ENCODE measurements at places on chromosomes 6 and 20. TPM values are rescaled to one million over a fixed set of nuclear protein-coding genes. Genes with fewer than 3 reads are reported as not detected.

- peak; percentile 93 for DNase-seq
These were observed 143.5 kb upstream of the AFDN start for GRCh38 chr6:167683028-167683862.

DNA sequence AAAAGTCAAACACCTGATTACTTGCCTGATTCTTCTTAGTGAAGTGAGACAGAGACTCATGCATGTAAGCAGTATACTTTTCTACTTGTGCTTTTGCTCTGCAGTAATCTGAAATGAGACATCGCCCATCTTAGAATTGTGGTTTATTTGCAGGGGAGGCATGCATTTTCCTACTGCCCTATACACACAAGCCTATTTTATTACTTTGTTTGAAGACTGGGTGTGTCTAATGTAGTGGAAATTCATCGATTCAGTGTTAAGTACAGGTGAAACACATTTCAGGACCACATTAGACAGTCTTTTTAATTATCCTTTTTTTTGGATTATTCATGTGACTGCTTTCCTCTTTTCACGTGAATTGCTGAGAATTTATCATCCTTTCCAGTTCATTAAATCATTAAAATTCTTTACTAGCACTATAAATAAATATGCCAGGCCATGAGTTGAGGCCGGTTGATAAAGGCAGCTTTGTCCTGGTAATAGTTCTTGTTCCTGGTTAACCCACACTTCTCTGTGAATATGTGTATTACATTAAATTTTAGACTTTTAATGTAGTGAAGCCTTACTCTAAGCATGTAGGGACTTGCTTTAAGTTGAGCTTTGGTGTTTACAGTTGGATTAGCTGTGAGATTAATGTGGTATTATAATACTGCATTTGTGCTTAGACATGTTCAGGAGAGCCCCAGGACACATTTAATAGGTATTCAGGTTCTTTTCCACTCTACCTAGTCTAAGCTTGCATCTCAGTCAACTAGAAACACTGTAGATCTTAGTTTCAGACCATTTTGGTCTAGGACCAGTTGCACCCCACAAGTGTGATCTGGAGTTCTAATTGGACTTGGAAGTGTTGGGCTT is 10.8 kb upstream of the BTBD3 start:
- no peak for DNase-seq

DNA sequence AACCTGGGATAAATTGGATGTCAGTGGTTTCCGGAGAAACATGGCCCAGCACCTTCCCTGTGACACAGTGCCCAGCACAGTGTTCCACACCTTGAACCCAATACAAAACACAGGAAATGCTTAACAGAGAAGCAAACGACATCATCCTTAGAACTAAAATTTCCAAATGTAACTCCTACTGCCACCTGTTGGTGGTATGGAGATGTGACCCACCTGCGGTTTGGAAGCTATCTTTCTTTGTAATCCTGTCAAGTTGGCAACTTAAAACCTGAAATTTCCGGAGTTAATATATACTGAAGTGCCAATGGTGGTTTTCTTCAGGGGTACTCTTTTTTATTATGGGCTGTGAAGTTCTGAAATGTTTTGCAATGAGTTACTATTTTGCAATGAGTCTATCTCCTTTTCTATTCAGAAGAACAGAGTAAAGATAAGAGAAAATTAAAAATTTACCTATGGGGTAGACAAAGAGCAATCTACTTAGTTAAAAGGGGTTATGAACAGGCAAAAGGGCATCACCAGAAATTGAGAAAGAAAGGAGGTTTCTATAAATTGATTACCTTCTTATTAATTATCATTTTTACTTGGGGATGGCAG is 658.8 kb downstream of the PTPRT start:
- no peak for DNase-seq

DNA sequence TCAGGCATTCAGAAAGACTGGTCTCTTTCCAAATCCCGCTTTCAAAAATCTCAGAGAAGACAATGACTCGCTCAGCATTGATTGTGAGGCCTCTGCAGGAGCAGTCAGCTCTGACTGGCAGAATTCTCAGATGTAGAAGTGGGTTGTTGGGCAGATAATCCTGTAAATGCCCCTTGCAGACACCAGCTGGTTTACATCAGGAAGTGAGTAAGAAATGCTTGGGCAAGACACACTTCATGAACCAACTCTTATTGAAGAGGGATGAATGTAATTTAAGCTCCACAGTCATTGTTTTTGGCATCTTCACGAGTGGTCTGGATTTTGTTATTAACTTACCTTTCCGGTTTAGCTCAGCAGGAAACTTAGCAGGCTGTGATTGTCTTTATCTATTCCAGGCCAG is 166.6 kb downstream of the PLCB4 start:
- peak; percentile 81 for DNase-seq

DNA sequence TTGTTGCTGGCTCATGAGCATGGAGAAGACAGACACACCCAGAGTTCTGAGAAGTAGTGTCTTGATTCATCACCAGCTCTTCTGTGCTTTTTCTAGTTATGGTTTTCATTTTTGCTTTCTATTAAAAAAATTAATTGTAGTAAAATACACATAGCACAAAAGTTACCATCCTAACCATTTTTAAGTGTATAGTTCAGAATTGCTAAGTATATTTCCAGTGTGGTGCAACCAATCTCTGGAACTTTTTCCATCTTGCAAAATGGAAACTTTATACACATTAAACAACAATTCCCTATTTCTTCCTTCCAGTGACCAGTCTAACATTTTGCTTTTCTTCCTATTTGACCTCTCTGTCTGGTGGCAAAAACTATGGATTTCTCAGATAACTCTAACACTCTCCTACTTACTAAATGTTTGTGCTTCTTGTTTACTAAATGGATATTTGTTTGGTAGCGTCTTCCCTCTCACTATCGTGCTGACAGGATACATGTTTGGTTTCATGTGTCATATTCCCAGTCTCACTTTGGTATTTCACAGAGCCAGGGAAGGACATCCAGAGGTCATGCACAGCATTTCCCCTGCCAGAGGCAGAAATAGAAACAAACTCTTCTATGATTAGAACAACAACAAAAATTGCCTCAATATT is 40.6 kb downstream of the TXLNB start:
- DNase-seq: no peak

DNA sequence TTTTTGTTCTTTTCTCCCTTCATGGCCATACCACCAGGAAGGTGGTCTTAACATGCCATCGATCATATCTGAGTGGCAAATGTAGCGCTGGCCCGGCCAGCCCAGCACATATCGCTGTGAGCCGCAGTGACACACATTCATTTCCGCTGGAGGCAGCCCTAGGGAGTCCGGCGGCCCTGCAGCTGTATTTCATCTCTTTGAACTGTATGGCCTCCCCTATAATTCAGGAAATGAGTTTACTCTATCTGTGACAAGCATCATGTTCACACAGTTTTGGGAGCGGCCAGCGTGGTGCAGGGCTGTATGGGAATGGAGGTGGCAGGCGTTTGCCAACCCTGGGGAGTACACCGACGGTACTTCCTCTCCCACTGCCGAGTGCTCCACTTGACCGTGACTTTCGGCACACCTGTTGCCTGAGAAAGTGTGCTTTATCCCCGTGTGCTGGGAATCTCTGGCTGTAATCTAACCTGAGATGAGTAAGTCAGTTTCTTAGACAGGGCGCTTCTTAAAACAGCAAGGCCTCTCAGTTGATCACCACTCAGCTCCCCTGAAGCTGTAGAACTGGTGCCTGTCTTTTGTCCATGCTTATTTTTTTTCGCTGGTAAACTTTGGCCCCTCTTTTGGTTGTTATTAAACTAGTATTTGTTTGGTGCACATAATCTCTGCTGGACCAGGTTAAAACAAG is 257.1 kb upstream of the TAB2 start:
- DNase-seq: no peak

GRCh38 chr6:53189554-53189953 is 40.9 kb upstream of the GCM1 start:
- DNase-seq: no peak

- peak; percentile 56 for DNase-seq
These were observed 25.0 kb upstream of the ABT1 start for GRCh38 chr6:26571592-26572296.

GRCh38 chr6:2086326-2086965 is 159.0 kb downstream of the GMDS start:
- no peak for DNase-seq

GRCh38 chr6:150142097-150142669 is 661 bp upstream of the PPP1R14C start:
- DNase-seq: no peak

DNA sequence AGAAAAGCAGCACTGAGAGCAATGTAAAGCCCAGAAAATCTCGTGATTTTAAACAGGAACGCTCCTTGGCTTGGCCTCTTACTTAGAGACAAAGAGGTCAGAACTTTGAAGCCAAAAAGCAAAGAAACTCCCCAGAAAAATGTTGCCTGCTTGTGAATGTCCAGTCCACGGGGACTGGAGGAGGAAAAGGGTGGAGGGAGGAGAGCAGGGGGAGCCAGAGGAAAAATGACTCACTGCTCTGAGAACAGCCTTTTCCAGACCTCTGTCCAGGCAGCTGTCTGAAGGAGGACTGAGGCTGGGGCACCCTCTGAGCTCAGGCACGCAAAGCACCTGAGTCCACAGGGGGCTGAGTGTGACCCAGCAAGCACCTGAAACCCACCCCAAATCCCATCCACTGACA is 64.7 kb downstream of the TRAM2 start:
- peak; percentile 77 for DNase-seq

DNA sequence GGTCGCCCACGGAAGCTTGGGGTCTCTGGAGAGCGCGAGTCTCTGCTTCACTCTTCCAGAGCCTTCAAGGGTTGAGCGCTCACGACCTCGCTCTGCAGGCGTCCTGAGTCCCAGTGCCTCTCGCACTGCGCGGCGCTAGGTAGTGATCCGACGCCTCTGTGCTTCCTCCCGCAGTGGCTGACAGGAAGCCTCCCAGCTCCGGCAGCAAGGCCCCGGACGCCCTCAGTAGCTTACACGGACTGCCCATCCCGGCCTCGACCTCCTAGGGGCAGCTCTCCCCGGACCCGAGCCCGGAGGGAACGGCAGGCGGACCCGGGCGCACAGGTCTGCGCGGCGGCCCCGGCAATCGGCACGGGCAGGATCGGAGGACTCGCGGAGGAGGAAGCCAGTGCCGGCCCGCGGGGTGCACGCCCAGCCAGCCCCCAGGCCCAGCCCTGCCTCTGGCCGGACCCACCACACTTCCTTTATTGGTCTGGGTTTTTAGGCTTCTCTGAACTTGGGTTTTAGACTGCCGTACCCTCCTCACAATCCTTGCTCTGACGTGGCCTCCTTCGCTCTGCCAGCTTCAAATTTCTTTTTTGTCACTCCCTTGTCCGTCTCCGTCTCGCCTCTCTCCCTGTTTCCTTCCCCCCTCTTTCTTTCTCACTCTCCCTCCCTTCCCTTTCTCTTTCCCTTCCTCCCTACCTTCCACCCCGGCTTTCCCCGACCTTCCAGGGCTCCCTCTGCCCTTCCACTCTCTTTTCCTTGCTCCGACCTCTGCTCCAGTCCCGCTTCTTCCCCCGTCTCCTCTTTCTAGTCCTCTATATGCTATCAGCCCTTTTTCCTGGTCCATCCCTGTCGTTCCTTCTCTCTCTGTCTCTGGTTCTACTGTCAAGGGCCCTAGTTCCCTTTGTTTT is 9.1 kb downstream of the PAX1 start:
- DNase-seq: no peak

DNA sequence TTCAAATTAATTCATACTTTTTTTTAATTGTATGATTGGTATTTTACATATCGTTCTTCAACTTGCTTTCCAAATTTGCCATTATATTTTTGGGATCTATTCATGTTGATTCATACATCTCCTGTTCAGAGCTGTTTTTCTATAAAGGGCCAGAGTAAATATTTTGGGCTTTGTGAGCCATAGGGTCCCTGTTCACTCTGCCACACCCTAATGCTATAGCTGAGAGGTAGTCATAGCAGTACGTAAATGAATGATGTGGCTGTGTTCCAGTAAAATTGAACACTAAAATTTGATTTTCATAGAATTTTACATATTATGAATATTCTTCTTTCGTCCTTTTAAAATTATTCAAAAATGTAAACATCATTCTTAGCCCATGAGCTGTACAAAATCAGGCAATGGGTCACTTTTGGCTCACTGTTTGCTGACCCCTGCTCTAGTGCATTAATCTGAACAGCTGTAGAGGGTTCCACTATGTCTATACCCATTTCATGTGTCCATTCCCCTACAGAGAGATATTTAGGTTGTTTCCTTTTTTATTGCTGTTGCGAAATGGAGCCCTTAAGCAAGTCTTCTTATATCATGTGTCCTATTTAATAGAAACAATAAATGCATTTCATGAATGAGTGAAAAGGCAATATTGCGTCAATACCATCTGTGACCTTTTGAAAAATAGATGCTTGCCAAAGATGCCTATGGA is 136.4 kb upstream of the SALL4 start:
- DNase-seq: no peak

DNA sequence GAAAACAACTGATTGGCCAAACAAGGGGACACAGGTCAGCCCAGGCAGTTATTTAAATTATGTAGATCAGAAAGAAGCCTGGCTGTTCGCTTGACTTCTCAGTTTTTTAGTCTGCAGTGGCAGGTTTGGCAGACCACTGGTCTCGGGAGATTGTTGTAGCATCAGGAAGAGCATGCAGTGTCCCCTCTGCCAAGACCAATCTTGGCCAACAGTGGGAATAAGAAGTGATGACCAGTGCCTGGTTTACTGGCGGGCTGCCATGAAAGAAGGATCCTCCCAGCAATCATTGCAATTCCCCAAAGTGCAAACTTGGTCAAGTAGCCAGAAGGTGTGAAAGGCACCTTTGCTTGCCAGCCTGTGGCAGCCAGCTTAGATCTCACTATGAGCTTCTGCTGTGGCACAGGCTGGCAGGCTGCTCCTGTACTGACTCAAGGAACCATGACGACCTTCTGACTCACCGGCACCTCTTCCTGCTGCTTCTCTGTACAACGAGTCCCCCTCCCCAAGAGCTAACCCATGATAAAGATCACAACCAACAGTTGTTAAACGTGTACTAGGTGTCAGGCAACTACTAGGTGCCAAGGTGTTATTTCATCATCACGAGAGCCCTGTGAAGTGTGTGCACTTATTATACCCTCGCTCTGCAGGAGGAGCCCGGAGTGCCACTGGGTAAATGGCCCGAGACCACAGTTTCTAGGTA is 76.8 kb upstream of the DUSP22 start:
- DNase-seq: no peak

ENPP3 gene
- total RNA-seq: under 0.01 TPM

ELOVL2 gene
- not detected for total RNA-seq

SNAP25 gene
- total RNA-seq: not detected

TFAP2C gene
- total RNA-seq: not detected

SNAI1 gene
- total RNA-seq: 0.86 TPM

ADGRF1 gene
- total RNA-seq: not detected

HBS1L gene
- 163 TPM for total RNA-seq

SYTL3 gene
- 1.3 TPM for total RNA-seq

EMILIN3 gene
- total RNA-seq: not detected
